ENCODE measurements at places on chromosomes 5 and 9.
A peak's percentile ranks its signal among the peaks of the same experiment; 100 is the strongest.

DNA sequence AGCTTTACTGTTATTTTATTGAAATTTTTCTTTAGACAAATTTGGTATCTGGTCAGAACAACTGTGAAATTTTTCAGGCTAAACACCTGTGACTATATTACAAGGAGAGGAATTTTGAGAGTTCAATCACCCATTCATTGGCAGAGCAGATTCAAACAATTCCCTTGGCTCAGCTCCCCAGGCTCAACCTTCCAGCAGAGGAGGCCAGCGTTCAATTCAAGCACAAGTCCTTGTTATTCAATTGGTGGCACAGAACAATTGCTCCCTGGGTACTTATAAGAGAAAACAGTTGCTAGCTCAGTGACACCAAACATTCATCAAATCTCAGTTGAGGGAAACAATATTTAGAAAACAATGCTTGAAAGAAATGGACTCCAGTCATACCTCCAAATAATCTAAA is 83.3 kb downstream of the SUSD1 start:
- peak; percentile 20 for DNase-seq

DNA sequence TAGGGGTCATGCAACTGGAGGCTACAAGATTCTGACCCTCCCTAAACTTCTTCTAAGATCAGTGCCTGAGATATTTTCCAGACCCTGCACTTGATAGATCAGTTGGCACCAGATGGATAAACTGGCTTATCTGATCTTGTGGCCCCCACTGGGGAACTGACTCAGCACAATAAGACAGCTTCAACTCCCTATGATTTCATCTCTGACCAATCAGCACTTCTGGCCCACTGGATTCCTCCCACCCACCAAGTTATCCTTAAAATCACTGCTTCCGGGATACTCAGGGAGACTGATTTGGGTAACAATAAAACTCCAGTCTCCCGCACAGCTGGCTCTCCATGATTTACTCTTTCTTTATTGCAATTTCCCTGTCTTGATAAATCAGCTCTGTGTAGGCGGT is 2180.4 kb upstream of the WWC1 start:
- no peak for DNase-seq

DNA sequence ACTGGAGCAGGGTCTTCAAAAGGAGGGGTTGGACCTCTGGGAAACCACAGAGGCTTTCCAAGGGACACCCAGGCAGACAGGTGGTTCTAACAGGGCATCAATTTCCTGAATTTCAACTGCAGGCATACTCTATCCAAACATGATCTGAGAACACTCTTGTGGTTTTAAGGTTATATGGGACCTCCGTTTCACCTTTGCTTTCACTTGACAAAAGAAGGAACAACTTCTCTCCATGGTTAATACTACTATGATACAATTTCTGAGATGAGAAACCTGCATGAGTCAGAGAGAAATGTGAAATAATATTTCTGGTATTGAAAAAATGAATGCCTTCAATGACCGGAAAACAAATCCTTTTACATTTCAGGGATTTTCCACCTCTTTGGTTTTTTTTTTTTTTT is 28.0 kb upstream of the ERAP1 start:
- no peak for DNase-seq

- no peak for DNase-seq
Measured at GRCh38 chr5:128536254-128537220, 1.5 kb downstream of the FBN2 start.

DNA sequence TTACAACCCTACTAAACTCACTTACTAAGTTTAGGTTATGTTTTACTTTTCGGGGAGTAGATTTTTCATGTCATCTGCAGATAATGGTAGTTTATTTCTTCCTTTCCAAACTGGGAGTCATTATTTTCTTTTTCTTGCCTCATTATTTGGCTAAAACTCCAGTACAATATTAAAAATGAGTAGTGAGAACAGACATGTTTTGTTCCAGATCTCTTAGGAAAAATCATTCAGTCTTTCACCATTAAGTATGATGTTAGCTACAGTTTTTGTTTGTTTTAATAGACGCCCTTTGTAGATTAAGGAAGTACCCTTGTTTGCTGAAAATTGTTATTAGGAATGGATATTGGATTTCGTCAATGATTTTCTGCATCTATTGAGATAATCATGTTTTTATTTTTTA is 472.0 kb upstream of the PAPPA start:
- DNase-seq: no peak

- no peak for DNase-seq
Measured at GRCh38 chr5:138470322-138471051, 5.2 kb downstream of the EGR1 start.

DNA sequence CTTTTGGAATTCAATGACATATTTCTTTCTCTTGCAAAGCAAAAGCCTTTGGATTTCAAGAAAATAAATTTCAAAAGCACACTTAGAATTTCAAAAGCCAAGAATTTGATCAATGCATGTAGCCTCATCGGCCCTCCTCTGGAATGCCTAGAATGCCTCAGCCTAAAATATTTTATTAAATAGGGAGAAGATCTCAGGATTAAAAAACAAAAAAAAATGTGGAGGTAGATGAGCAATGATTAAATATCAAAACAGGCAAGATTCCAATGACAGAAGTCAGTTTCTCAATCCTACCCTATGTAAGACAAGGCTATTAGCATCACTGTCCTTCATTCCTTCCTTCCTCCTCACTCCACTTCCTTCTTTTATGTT is 169.0 kb downstream of the CDH6 start:
- DNase-seq: peak; percentile 33

GRCh38 chr9:96071076-96071814 is 195.8 kb downstream of the ERCC6L2 start:
- DNase-seq: peak; percentile 62

DNA sequence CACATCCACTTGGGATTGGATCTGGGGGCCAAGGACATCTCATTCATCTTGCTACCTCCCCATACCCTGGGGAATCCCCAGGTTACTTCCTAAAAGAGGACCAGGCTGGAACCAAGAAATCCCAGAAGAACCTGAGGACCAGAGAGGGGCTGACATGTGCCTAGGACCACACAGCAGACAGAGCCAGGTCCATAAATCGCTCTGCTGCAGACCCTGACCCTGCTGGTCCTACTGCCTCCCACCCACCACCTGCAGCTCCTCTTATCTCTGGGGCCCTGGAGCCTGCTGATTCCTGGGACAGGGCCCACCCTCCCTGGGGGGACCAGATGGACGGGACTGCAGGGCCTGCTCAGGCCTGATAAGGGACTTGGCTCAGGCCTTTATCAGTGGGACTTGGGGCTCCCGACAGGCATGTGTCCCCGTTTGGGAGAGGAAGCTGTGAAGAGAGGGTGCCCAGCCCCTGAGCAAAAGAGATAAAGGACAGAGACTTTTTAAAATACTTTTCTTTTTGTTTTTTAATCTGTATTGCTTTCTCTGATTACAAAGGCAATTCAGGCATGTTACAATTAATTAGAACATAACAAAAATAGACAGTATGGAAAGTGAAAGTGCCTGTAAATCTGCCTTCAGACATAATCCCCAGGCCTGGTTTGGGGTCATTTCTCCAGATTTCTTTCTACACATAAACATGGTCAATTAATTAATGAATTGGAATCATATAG is 101.3 kb upstream of the LARP1 start:
- no peak for DNase-seq

GRCh38 chr5:77518304-77518703 is 26.2 kb upstream of the WDR41 start:
- no peak for DNase-seq

DNA sequence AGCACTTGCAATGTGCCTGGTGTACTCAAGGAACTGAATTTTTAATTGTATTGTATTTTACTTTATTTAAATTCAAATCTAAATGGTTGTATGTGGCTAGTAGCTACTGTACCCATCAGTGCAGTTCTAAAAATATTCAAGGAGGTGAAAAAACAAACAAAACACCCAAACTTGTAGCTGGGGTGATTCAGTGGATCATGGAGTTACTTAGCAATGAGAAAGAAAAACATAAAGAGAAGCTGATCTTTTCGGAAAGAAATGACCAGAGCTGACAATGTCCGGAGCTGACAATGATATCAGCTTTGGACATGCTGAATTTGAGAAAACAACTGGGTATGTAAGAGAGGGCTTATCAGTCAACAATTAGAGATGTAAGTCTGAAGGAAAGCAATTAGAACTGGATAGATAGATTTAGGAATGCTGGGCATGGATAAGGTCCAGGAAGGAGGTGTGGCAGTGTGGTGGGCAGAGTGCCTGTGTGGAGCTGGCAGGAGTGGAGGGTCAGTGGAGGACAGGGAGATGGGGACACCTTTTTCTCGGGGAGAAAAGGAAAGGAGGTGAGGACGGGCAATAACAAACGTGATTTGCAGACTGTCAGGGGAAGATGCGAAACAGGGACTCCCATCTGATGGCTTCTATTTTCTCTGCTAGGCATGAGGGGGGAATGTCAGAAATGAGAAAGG is 113.2 kb downstream of the DCP2 start:
- peak; percentile 27 for DNase-seq

GRCh38 chr9:8864545-8864896 is 1064.9 kb upstream of the DMAC1 start:
- no peak for DNase-seq

DNA sequence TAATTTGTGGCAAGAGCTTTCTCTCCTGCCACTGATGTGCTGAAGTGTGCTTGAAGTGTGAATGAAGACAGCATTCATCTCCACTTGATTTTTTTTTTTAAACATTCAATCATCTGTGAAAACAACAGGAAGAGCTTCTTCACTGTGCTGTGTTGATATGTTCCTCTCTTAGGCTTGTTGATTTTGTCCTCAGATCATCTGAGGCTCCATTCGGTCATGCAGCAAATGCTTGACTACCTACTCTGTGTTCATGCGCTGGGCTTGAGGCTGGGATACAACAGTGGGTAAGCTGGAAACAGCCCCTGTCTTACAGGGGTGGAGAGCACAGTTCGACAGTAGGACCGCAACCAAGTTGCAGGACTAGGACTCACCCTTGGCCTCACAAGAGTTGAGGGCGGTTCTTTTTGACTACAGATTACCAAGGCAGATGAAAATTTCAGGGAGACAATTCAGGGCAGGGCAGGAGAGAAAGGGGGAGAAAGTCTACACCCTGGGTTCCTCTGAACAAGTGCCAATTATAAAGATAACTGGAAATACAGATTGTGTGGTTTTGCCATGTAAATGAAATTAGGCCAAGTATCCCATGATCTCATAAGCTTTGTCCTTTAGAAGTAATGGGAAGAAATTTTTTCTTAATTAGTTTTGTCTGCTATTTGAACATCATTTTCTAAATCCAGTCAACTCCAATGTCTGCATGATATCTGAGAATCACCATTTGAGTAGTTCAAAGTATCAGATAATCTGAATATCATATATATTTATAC is 31.0 kb upstream of the F2R start:
- DNase-seq: no peak

GRCh38 chr9:117521293-117521692 is 106.4 kb upstream of the ASTN2 start:
- DNase-seq: no peak

GRCh38 chr5:158812408-158812807 is 287.3 kb downstream of the EBF1 start:
- DNase-seq: no peak

GRCh38 chr5:74295676-74296075 is 344.9 kb downstream of the ENC1 start:
- DNase-seq: no peak

DNA sequence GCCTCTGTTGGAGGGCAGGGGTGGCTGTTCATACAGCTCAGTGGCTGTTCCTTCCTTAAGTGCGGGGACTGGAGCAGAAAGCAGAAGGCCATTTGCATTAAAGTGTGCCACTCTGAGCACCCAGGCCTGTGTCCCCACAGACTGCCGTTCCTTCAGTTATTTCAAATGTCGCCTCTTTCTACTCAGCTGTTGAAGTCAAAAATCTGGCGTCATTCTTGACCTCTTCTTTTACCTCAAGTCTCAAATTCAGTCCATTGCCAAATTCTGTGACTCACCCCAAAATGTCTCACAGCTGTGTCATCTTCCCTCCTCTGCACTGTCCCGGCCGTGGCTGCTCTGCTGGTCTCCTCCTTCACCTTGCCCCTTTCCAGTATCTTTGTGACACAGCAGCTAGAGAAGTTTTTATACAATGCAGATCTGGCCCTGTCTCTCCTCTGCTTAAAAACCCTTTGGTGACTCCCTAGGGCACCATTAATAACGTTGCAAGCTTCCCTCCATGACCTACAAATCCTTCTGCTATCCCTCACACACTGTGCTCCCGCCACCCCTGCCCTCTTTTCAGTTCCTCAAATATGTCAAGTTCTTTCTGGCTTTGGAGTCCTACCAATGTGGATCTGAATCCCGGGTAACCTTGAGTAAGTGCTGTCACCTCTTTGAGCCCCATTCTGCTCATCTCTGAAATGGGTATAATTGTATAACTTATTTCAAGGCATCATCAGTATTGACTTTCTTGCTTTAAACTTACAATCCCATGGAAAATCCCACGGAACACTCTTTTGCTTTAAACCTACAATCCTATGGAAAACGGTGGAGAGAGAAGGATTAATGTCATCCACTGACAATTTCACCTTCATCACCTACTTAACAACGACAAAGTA is 98.3 kb upstream of the BOD1 start:
- peak; percentile 91 for DNase-seq

DNA sequence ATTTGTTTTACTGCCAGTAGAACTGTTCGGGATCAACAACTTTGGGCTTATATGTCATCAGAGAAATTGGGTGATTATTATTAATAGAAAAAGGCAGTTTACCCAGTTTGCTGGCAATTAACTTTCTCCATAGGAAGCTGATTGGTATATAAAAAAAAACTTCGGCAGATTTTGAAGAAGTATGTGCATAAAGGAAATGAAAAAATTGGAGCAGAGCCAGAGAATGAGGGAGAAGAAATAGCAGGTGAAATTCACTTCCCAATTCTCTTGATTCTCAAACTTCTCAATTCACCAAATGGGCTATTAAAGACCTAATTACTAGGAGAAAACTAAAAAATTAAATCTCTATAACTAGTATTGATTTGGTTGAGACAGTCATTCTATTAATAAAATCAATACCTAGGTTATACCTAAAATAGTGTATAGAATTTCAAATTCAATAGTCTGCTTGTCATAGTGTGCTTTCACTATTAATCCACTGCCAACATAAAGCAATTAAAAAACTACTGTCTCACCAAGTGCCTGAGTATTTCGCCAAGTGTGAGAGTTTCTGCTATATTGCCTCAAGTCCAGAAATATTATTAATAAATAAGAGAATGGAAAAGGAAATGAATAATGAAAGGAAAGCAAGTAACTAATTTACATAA is 47.5 kb downstream of the STX17 start:
- DNase-seq: no peak

GRCh38 chr5:127697894-127698600 is 5.1 kb upstream of the CCDC192 start:
- DNase-seq: no peak

DNA sequence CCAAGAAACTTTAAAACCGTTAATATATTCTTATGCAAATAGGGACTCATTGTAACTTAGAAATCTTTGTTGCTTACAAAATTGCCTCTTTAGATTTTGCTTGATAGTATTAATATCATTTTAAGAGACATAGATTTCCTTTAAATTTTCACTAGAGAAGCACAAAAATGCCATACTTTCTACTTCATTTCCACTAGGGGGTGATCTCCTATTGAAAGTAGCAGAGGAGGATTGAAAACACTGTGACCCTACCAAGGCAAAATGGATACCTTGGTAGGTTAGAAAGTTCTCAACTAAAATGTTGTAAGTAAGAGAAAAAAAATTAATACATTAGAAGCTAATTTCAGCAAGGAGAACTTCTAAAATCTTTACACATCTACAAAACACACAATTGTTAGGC is 204.9 kb downstream of the CHSY3 start:
- DNase-seq: peak; percentile 29
